ENCODE measurements at places on chromosomes 6 and 20. TPM values are rescaled to one million over a fixed set of nuclear protein-coding genes. Genes with fewer than 3 reads are reported as not detected.

TMEM170B gene
- total RNA-seq: 2.4 TPM

C6orf15 gene
- total RNA-seq: not detected

SCRT2 gene
- not detected for total RNA-seq

HTR1E gene
- not detected for total RNA-seq

ROS1 gene
- total RNA-seq: under 0.01 TPM

OPRM1 gene
- not detected for total RNA-seq

ESR1 gene
- total RNA-seq: not detected

SLC12A5 gene
- total RNA-seq: 0.47 TPM

ASIP gene
- not detected for total RNA-seq

SLC13A3 gene
- 0.05 TPM for total RNA-seq

Data from dermis blood vessel endothelial cell (primary cell).